ENCODE measurements at places on chromosomes 12 and 14.

GRCh38 chr14:21768116-21768874 is 94.7 kb upstream of the OR4E1 start:
- no peak for DNase-seq

DNA sequence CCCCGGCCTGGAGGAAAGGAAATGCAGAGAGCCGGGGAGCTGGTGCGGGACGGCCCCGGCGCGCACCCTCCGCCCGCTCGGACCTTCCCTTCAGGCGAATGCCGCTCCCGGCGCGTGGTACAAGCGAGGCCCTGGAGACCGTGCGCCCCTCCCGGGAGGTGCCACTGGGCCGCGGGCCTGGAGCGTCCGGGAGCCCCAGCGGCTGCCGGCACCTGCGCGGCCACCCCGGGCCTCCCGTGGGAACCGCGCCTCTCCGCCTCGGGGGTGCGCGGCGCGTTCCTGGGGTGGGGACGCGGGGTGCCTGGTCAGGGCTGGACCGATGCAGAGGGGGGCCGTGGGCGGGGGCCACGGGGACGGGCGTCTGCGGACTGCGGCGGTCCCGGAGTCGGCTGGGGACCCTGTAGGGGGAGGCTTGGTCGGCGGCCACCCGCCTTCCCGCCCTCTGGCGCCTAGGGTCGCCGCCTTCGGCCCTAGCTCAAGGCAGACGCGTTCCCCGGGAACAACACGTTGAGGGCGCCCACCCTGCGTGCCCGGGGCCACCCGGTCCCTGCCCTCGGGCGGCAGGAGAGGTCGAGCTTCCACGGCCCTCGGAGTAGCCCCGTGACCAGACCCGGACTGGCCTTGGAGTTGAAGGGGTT is 599 bp downstream of the PAPLN start:
- DNase-seq: no peak

- DNase-seq: no peak
These were observed 313.9 kb downstream of the NRXN3 start for GRCh38 chr14:78484028-78484427.

DNA sequence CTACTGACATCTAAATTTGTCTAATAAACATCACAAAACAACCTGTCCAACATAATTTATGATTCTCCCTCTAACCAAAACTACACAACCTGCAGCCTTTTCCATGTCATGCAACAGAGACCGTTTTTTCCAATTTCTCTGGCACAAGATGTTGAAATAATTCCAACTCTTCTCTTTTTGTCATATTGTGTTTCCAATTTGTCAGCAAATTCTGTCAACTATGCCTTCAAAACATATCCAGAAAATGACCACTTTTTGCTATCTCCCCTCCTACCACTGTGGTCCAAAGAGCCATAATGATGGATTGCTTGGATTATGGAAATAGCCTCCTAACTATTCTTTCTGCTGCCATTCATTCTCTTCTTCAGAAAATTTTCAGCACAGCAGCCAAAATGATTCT is 31.3 kb upstream of the SSTR1 start:
- no peak for DNase-seq

GRCh38 chr12:51753980-51754675 is 94.4 kb downstream of the FIGNL2 start:
- DNase-seq: no peak

GRCh38 chr12:87768501-87769287 is 260.5 kb downstream of the C12orf50 start:
- no peak for DNase-seq

- DNase-seq: no peak
These were observed 65.2 kb upstream of the PDZRN4 start for GRCh38 chr12:41122894-41123293.

- no peak for DNase-seq
These were observed 87.7 kb downstream of the DHRS2 start for GRCh38 chr14:23723911-23724310.

DNA sequence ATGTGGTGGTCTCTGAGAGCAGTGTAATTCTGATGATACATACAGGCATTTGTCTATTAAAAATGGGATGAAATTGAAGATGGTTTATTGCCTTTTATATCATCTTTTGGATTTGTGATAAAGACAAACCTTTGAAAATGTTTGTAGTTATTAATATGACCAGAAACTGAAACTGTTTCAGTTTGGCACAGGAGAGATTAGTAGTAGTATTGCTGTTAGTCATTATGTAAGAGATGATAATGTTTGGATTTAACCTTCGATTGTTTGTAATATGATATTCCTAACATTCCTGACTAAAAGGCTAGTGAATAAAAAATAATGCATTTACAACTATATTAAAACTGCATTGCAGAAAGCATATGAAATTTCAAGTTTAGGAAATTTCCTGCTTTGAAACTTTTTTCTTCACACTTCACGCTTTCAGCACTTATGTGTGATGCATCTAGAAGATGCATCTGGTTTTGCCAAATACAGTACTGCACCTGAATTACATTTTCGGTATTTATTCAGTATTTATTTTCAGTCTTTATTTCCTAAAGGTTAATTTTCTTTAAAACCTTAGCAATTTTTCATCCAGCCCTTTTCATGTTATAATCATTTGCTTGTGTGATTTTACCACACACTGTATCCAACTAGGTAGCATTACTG is 25.5 kb downstream of the ADIPOR2 start:
- no peak for DNase-seq

DNA sequence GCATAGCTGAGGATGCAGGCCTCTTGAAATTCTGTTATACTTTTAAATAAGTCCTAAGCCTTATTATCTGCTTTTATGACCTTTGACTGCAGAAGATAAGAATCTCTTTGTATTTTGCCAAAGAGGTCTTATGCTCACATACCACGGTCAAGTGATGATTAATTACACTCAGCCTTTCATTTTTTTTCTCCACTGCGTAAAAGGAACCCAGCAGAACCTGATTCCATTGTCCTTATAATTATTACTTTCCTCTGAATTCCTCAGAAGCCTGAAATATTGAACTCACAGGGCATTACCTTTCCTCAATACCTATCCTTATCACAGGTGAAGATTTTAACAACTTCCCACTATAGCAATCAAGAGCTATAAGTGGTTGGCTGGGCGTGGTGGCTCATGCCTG is 498.7 kb upstream of the RPL10L start:
- no peak for DNase-seq

- DNase-seq: no peak
These were observed at the start of gene CISTR for GRCh38 chr12:53751336-53752191. TSS of gene CISTR (minus strand) at chr12:53751979.

DNA sequence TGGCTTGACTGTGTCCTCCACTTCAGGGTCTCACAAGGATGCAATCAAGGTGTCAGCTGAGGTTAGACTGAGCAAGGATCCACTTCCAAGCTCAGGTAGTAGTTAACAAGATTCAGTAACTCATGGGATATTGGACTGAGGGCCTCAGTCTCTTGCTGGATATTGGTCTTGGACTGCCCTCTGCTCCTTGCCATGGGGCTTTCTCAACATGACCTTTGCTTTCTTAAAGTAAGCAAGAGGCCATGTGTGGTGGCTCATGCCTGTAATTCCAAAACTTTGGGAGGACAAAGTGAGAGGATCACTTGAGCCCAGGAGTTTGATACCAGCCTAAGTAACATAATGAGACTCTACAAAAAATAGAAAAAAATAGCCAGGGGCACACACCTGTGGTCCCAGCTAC is 231.3 kb upstream of the AMIGO2 start:
- DNase-seq: no peak

DNA sequence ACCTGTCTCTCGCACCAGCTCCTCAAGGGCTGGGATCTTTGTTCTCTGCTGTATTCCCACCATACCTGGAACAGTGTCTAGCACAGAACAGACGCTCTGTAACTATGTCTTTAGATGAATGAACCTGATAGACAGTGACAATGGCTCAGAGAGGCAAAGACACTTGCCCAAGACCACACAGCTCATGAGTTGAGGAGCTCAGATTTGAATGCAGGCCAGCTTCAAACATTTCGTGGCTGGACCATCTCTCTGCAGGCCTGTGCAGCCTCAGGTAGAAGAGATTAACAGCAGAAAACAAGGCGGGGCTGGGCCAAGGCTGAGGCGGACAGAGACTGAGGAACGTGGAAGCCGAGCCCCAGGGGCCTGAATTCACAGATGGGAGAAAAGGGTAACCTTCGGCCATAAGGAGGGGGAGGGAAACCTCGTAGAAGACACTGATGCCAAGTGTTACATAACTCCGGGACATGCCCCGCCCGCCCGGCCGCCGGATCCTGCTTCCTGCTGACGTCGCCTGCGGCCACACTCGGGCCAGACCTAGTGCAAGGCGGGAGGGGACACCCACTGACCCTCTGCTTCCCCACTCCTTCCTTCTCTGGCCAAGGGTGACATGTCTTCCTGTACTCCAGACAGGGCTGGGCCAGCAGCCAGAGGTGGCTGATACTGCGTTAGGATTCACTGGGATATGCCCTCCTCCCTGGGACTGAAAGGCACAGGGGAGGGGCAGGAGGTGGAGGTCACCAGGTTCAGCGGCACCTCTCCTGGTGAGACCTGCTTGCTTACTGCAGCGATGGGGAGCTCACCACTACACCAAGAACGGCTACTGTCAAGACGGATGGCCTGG is 86.8 kb downstream of the RFLNA start:
- DNase-seq: no peak

- no peak for DNase-seq
These were observed 80.0 kb downstream of the ST8SIA1 start for GRCh38 chr12:22254478-22254877.

DNA sequence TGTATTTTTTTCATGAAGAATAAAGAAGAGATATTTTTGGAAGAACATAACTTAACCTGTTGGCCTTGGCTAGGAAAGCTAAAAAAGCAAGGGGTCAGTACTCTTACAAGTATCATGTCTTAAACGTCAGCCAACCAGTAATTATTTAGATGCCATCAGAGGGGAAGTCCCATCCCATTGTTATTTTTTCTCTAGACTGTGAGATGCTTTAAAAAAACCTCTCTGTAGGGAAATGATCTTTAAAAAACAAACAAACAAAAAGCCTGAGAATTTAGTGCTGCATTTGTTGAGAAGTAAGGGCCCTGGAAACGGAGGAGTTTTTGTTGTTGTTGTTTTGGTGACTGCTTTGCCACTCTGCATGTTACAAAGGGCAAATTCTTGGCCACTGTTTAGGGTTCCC is 474.0 kb downstream of the ZFP36L1 start:
- DNase-seq: no peak

All from DMS153 (cell line).